Cerebellar cortex (tissue), 1 donor: ENCODE measurements at places on chromosomes 7 and 10.

- DNase-seq, result no peak
Measured at GRCh38 chr10:127576051-127576450, 26.9 kb downstream of the NPS start.

DNA sequence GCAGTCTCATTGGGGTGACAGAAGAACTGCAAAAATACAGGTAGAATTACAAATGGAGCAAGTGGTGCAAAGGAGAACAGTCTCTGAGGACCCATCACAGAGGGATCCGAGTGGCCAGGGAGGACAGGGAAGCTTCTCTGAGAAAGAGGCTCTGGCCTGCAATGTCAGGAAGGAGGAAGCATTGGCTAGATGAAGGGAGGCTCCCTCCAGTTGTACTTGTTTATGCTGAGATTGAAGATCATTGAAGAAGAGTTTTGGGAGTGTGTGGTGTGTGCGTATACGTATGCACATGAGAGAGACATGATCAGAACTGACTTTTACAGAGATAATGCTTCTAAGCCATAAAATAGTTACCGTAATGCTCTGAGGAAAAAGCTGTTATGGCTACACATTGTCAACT is 274.7 kb upstream of the FZD8 start:
- DNase-seq, result no peak

DNA sequence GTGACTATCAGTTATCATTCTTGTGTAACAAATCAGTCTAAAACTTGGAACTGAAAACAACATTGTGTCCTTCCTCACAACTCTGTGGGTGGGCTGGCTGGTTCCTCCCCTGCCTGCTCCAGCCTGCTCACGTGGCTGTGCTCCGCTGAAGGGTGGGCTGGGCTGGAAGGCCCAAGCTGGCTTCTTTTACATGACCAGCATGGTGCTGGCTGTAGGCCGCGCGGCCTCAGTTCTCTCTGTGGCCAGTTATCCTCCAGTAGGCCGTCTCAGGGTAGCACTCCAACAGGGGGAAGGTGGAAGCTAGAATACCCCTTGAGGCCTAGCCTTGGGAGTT is 11.3 kb downstream of the ADAMTS14 start:
- no peak for DNase-seq

DNA sequence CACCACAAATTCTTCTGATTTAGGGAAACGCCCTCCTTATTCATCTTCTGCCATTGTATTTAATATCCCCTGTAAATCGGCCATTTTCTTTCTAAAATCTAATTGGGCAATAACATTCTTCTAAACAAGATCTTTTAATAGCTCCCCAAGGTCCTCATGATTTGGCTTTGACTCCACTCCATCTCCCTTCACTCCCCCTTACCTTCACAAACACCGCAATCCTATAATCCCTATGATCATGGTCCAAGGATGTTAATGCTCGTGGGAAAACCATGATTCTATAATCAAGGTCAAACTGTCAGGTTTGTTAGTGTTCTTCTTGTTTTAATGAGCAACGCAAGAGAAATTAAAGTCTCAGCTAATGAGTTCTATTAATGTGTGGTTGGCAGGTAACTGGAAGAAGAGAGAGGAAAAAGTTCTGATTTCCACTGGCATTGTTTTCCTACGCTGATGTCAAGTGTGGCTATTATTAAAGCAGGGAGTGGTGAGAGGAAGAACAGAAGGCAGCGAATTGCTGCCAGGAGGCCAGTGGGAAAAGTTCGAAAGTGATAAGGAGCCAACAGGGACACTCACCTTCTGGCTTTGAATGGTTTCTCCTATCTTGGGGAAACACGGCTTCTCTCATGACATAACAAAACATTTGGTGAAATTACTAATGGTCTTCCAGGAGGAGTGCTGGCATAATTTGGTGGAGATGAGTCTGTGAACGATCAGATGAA is 28.1 kb downstream of the LRRC72 start:
- peak; percentile 17 for DNase-seq

DNA sequence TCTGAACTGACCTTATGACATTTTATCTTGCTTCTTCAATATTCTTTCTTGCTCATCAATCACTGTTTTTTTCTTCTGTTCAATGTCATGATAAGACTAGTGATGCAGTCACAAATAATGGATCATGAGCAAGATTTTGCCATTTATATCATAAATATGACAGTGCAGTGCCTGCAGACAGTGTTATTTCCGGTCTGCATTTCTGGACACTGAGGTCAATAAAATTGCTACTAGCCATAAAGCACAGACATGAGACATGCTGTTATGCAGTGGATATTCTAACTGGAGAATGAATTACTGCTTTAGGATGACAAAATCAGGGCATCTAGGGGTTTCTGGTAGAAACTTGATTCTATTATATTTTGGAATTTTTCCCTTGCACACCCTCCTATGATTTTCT is 1509.7 kb upstream of the LRRTM3 start:
- DNase-seq, result no peak

DNA sequence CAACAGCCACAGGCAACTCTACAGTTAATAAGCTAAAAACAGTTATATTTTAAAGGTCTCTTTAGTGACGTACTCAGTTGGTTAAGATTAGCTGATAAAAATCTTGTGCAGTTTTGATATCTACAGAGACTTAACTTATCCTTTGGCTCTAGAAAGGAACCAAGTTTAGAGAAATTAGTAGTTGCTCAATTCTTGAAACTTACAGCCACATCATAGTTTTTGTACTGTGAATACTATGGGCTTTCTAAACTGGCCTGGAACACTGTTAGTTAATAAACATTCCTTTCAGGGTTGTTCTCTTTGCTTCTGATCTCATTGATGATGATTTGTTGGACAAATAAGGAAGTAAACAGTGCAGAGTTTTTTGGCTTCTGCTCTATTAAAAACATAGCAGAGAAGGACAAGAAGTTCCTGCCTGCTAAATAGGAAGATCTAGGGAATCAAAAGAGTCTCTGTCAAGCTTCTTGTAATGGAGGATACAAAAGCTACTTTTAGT is 73.1 kb downstream of the MKLN1 start:
- peak; percentile 18 for DNase-seq
